ENCODE measurements at places on chromosomes 7 and 10.
A peak's percentile ranks its signal among the peaks of the same experiment; 100 is the strongest.

DNA sequence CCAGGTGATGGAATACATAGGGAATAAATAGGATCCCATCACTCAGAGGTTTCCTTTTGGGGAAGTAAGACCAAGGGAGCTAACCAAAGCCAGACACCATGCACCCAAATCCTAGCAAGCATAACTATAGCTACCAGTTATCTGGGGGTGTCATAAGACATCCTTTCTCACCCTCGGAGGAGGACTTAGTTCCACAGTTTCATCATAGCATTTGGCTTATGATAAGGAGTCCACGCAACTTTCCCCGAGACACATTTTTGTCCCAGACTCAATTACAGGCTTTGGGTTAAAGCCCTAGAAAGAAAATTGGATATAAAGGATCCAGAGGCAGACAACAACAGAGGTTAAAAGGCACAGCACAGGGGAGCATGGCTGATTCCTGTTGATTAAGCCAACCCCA lies 442.9 kb downstream of the HTR7 start:
- DNase-seq, result no peak

DNA sequence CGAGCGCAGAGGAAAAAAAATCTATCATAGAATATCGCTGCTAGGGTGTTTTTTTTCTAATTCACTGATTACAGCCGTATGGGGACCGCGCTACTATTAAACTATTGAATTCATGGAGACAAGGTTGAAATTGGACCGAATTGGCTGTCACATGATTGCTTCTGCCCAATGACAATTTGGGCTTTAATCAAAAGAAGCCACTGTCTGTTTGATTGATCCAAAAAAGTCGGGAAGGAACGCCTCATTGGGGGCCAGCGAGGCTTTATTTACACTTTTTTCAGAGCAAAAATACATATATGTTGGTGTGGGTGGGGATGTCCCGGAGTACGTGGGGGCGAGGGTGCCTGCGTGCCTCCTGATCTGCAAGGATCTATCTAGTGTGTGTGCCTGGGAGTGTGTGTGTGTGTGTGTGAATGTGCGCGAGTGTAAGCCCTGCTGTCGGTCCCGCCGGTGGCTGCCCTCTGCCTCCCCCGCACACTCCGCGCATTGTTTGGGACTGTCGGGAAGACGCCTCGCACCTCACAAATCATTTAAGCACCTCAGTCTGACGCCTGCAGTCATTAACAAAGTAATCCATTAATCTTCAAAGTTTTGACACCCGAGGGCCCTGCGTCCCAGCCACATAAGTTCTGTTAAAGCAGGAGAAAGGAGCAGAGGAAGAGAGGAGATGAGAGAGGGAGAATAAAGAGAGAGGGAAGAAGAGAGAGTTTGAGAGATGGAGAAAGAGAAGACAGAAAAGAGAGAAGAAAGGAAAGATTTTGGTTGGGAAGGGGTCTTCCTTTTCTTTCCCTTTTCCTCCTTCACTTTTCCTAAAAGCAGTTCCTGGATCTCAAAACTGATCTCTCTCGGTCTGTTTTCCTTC lies at the start of gene HOXA2:
Gene HOXA2 (minus strand): TSS at position 103 of the 862 bp plus-strand sequence. CDS start 183 bp downstream, outside the sequence.
- no peak for DNase-seq

DNA sequence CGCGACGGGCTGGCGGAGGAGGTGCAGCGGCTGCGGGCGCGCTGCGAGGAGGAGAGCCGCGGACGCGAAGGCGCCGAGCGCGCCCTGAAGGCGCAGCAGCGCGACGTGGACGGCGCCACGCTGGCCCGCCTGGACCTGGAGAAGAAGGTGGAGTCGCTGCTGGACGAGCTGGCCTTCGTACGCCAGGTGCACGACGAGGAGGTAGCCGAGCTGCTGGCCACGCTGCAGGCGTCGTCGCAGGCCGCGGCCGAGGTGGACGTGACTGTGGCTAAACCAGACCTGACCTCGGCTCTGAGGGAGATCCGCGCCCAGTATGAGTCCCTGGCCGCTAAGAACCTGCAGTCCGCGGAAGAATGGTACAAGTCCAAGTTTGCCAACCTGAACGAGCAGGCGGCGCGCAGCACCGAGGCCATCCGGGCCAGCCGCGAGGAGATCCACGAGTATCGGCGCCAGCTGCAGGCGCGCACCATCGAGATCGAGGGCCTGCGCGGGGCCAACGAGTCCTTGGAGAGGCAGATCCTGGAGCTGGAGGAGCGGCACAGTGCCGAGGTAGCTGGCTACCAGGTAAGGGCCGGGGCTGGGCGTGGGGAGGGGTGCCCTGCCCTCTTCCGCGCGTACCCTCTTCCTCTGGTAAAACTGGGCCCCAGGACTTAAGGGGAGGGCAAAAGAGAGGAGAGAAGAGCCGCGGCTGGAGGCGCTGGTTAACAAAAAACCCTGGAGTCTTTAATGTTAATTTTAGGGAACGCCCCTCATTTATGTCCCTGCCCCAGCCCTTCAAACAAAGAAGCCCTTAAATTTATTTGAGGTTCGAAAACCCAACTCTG lies 987 bp downstream of the INA start:
- DNase-seq, result no peak

DNA sequence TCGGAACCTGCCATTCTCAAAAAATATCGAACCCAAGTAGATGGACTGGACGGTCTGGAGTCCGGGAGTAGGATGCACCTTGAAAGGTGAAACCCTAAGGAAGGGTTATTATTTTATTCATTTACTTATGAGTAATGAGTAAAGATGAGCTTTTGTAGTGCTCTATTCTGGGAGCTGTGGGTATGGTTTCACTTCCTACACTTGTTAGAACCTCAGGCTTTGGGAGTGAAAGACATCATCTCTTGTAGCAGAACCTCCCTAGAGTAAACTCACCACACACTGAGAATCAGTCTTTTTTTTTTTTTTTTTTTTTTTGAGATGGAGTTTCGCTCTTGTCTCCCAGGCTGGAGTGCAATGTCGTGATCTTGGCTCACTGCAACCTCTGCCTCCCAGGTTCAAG lies 389.4 kb upstream of the AUTS2 start:
- no peak for DNase-seq

DNA sequence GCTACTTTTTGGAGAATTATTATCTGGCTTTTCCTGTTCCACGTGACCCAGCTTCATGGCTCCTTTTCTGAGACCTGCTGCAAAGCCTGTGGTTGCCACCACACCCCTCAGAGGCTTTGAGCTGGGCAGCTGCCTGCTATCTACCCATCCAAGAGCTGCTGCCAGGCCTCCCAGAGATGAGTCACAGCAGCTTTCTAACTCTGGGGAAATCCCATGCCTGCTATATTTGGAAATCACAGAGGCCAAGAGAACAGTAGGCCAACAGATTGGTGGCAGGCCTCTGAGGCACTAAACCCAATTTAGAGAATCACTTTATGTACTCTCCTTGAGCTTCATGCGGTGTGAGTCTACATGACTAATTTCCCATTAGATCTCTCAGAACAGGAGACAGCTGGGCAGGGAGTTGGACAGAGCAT lies 35.2 kb downstream of the SGCE start:
- no peak for DNase-seq

DNA sequence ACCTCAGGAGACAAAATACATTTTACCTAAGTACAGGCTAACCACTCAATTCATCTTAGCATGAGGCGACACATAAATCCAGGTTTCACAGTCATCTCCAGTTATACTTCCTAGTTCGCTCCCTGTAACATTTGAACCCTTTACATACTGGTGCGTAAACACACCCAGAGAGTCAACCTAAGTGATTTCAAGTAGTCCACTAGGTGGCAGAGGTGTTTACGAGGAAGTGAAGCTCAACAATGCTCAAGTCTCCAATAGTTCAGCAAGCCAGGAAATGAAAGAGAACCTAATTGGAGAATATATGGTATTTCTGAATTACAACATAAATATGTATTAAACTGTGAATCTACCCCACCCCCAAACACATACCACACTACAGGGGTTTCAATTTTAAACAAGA lies 76.3 kb upstream of the ABCB5 start:
- no peak for DNase-seq

DNA sequence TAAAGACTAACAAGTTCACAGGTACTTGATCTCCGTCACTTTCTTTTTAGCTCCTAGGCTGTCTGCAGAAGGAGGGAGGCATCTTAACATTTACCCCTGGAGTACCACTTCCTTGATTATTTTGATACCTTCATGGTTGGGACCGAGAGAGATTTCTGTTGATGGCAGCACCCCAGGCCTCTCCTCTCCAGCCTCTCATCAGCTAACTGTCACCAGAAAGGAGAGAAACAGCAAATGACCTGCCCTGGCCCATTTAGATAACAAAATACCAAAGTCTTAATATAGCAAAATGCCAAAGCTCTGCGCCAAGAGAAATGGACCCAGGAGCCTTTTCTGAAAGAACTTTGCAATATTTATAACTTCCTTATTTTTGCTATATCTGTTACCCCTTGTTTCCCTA lies 30.0 kb upstream of the KLHL7 start:
- no peak for DNase-seq

GRCh38 chr10:3793553-3793952 lies 8.5 kb upstream of the KLF6 start:
- DNase-seq, result no peak

GRCh38 chr10:6699336-6699735 lies 119.3 kb upstream of the PRKCQ start:
- DNase-seq, result no peak

GRCh38 chr10:47384148-47384921 lies at the start of gene ZNF488:
ZNF488 (minus strand) TSS chr10:47384293; CDS start chr10:47368829, 15,464 bp downstream.
- DNase-seq, result peak; percentile 55

Data from activated CD4-positive, alpha-beta T cell treated with anti-CD3 and anti-CD28 coated beads, Interleukin-2, amount 50 U/mL, for 24 hours (primary cell).